Fibroblast of skin of abdomen (primary cell): ENCODE measurements at places on chromosomes 12 and 14.

- peak; percentile 44 for DNase-seq
Measured at GRCh38 chr14:90815822-90816662, at the start of gene TTC7B. TSS of gene TTC7B (minus strand) at chr14:90816430. CDS start at chr14:90816295, 135 bp downstream.

GRCh38 chr12:107557026-107557425 lies 128.6 kb upstream of the PWP1 start:
- no peak for DNase-seq

DNA sequence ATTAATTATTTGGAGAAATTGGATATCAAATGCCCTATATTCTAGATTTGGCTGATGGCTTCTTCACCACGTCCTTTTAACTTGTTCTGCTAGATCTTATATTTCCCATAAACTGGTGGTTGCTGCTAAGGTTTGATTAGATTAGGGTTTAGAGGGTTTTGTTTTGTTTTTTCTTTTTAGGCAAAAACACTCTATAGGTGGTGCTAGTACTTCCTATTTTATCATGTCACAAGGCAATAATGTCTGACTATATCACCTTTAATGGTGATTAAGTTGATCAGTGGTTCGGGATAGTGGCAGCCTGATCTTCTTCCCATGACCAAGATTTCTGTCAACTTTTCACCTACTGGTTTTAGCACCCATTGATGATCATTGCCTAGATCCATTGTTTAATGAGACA lies 455.1 kb downstream of the RAD51B start:
- no peak for DNase-seq

DNA sequence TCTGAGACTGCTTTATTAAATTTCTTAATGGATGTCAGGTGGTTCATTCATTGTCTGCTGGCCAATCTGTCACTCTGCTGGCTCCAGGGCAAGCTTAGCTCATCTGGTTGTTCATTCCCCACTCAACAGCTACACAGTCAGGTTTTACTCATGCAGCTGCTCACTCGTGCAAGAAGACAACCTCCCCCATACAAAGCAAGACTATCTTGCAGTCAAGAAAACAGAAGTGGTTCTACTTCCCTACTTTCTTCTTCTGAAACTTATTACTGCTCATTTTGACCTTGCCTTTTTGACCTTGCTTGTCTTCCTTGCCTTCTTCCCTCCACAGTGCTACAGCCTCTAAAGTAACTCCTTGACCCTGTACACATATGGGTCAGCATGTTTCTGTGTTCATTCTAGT lies 277.9 kb downstream of the SSPN start:
- no peak for DNase-seq

GRCh38 chr12:127237151-127237550 lies 1029.8 kb upstream of the TMEM132C start:
- no peak for DNase-seq

DNA sequence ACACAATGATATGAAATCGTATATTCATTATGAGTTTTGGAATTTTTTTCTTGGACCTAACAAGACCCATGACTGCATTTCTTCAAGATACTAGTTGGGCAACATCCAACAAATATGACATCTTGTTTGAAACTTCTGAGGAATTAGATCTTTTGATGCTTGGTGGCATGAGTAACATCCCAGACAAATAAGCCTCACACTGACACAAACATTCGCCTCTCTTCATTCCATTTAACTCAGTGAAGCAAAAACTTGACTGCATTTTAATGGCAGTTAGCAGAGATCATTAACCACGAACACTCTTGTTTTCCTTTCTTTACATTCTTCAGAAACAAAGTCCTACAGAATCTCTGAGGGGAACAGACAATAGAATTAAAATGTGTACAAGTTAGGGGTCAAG lies 758.3 kb downstream of the C12orf50 start:
- peak; percentile 70 for DNase-seq

GRCh38 chr12:75042125-75042524 lies 167.5 kb downstream of the KCNC2 start:
- no peak for DNase-seq

- DNase-seq = no peak
Measured at GRCh38 chr14:39548358-39548757, 116.1 kb upstream of the FBXO33 start.

- no peak for DNase-seq
Measured at GRCh38 chr12:77777274-77777673, 53.4 kb upstream of the NAV3 start.

DNA sequence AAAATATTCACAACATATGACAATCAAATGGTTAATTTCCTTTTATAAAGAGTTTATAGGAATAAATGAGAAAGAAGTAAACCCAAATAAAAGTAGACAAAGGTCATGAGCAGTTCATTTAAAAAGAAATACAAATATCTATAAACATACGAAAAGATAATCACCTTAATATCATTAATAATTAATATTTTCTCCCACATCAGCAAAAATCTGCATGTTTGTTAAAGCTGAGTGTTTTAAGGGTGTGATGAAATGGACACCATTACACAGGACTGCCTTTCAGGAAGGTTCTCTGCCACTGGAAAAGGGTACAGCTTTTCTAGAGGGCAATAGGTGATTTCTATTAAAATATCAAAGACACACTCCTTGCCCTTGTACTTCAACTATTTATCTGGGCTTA lies 14.7 kb upstream of the DHRS4 start:
- DNase-seq = no peak

DNA sequence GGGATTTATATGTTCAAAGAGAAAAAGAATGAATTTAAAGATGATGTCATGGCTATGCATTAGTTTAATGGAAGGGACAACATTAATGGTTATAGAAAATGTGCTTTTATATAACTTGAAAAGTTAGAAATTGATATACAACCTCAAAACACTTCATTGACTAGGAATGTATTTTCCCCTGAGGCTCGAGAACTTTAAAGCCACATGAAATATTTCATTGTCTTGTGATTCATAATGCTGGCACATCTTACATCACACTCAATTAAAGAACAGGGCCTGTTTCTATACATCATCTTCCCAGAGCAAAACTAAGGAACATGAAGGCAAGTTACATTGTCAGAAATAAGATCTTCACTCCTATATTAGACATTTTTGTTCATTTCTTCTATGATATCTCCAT lies 35.2 kb upstream of the PAWR start:
- DNase-seq = peak; percentile 91

DNA sequence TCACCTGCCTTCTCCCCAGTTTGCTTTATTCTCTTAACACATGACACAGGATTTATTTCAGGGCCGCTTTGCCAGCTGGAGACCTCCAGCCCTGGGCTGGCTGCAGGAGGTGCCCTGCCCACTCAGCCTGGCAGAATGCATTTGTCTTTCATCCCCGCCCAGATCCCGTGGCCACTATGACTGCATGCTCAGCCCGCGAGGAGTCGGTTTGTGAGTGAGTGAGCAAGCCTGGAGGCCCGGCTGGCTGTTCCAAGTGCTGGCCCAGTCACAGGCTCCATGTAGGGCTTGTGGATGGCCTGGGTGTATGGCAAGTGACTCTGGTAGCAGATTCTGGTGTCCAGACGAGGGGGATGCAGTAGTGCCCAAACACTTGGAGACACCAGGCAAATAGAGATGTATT lies 2.1 kb downstream of the TDP1 start:
- DNase-seq = no peak

DNA sequence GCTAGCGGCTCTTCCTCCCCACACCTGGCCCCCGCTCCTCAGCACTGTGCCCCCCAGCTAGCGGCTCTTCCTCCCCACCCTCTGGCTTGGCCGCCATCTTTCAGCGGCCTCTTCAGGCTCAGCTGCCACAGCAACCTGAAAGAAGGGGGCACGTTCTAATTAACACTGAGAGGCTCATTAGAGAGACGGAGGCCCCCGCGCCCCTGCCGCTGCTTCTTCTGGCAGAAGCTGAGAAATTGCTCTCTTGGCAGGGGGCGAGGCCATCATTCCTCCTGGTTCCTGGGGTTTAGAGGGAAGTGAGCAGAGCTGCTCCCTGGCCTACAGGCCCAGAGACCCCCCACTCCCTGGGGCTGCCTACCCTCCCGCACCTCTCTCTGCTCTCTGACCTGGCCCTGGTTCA lies 64.4 kb downstream of the IQSEC3 start:
- no peak for DNase-seq

GRCh38 chr14:20848316-20848954 lies 42.8 kb upstream of the RNASE3 start:
- peak; percentile 46 for DNase-seq

DNA sequence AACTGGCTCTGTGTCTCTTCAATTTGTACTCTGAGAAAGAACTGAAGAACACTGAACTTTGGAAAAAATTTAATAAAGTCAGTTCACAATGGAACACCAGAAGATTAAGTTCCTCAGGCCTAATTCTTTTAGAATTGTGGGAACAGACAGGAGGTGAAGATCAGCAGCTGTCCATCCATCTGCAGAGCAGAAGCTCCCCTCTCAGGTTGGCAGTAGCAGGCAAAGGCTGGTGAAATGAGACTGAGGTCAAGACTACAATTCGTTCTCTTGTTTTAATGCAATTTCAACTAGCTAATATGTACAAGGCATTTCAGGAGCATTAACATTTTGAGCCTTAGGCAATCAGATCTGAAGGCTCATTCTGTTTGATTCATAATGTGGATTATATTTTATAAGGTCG lies 10.3 kb upstream of the TRHDE start:
- DNase-seq = no peak

- no peak for DNase-seq
Measured at GRCh38 chr12:72276181-72276805, 4.1 kb downstream of the TRHDE start.

- DNase-seq = no peak
Measured at GRCh38 chr12:38431921-38432320, 115.3 kb downstream of the ALG10B start.

DNA sequence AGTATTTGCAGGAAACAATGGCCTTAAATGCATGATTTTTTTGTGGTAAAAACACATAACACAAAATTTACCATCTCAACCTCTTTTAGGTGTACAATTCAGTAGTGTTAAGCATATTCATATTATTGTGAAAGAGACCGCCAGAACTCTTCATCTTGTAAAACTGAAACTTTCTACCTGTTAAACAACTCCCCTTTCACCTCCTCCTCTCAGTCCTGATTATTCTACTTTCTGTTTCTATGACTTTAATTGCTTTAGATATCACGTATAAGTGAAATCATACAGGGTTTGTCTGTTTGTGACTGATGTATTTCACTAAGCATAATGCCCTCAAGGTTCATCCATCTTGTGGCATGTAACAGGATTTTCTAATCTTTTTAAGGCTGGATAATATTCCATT lies 353.4 kb downstream of the ADAMTS20 start:
- no peak for DNase-seq

- DNase-seq = no peak
Measured at GRCh38 chr12:66077542-66077941, 53.0 kb downstream of the LLPH start.

- DNase-seq = no peak
Measured at GRCh38 chr12:44405297-44405696, 470.8 kb downstream of the NELL2 start.

- no peak for DNase-seq
Measured at GRCh38 chr12:108093209-108093608, 35.9 kb upstream of the WSCD2 start.

DNA sequence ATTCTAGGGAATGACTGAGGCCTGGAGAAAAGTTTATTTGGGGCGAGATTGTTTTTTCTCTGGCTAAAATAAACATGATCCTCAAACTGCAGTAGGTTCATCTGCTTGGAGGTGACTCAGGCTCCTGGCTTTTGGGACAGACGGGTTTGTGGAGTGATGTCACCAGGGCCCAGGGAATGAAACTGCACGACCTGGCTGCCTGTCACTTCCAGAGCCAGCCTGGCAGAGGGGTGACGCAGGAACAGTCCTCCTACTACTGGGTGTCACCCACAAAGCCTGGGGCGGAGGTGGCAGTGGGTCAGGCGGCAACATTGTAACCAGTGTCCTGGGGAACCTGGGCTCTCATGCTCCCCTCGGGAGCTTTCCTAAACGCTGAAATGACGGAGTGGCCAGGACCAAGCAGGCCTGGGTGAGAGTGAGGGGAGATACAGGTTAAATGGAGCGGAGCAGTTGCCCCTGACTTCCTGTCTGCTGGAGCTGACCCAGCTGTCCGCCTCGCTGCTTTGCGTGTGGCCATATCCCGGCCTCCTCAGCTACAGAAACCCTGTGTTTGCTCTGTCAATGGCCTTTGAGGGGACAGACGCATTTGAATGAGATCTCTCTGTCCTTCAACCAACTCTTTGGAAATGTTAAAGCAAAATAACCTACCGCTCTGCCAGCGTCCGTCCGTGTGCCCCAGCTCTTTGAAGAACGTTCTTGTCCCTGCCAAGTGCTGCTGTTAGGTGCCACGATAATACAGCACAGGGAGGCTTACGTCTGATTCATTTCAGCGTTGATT lies 6.5 kb downstream of the HIP1R start:
- DNase-seq = peak; percentile 48

DNA sequence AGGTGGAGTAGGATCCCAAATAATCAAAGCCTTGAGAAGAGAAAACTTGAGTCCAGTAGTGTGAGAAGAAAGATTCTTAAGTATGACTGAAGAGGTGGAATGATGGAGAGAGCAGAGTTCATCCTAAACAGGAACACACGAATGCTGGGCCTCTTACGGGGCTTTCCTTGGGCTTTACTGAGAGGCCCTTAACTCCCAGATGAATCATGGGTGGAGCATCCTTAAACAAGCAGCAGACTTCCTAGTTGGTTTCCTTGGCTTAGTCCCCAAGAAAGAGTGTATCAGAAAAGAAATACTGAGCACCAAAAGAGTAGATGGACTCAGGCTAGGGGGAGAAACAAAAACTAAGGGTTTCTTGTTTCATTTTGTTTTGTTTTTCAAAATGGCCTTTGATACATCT lies 132.5 kb downstream of the GPR135 start:
- DNase-seq = peak; percentile 85

GRCh38 chr12:120473807-120474615 lies 4.5 kb upstream of the SRSF9 start:
- no peak for DNase-seq

- DNase-seq = peak; percentile 79
Measured at GRCh38 chr14:74658535-74659131, 46.6 kb upstream of the LTBP2 start.

- no peak for DNase-seq
Measured at GRCh38 chr14:82084813-82085212, 551.2 kb upstream of the SEL1L start.

DNA sequence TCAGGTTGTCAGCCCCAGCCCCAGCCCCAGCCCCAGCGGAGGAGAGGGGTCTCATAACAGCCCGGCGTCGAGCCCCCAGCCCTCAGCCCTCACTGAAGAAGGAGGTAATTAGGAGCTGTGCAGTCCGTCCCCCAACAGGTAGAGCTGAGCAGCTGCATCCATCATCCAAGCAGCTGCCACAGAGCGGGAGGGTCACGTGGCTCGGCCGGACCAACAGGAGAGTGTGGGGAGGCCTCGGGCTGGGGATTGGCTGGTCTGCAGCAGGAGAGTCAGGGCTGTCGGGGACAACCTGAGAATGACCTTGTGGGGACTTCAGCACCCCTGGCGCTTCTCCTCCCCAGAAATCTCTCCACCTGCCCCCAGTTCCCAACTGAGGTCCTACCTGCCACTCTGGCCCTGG lies 29.6 kb downstream of the SMUG1 start:
- DNase-seq = no peak

DNA sequence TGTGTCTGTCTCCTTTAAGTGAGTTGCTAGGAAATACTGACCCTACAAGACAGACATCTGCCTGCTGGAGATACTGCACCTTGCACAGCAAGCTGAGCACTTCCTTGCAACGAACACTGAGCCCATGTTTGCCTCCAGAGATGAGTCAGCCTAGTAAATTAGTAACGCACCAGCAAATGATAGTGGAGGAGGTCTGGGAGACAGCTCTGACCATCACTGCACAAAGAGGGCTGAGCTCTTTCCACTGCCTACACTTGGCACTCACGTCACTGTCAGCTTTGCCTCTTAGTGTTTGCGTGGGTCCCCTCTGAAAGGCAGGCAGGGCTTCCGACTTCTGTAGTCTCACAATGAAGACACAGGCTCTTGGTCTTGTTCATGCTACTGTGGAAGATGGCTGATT lies 109.0 kb downstream of the APAF1 start:
- peak; percentile 57 for DNase-seq

GRCh38 chr14:69620211-69620611 lies 8.8 kb downstream of the SUSD6 start:
- DNase-seq = no peak
